ENCODE measurements at places on chromosomes 11 and 22.
A peak's percentile ranks its signal among the peaks of the same experiment; 100 is the strongest.

- no peak for DNase-seq
Observed at GRCh38 chr11:65539744-65540289, 14.9 kb downstream of the SCYL1 start.

DNA sequence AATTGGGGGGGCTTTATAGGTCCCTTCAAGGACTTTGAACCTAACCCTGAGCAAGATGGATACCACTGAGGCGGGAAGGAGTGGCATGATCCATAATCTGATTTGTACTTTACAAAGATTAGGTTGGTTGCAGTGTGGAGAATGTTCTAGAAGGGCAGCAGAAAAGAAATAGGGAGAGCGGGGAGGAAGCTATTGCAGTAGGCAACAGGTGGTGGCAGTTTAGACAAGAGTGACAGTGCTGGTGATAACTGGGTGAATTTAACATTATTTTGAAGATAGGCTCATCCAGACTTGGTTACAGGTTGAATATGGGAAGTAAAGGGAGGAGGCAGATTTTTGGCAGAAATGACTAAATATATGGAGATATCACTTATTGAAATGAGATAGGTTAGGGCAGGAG, 179.9 kb upstream of the CADM1 start:
- DNase-seq = no peak

- DNase-seq = no peak
Observed at GRCh38 chr11:808427-809286, 1.1 kb upstream of the RPLP2 start.

GRCh38 chr22:49934160-49934890, 15.9 kb downstream of the CRELD2 start:
- DNase-seq = peak; percentile 47

DNA sequence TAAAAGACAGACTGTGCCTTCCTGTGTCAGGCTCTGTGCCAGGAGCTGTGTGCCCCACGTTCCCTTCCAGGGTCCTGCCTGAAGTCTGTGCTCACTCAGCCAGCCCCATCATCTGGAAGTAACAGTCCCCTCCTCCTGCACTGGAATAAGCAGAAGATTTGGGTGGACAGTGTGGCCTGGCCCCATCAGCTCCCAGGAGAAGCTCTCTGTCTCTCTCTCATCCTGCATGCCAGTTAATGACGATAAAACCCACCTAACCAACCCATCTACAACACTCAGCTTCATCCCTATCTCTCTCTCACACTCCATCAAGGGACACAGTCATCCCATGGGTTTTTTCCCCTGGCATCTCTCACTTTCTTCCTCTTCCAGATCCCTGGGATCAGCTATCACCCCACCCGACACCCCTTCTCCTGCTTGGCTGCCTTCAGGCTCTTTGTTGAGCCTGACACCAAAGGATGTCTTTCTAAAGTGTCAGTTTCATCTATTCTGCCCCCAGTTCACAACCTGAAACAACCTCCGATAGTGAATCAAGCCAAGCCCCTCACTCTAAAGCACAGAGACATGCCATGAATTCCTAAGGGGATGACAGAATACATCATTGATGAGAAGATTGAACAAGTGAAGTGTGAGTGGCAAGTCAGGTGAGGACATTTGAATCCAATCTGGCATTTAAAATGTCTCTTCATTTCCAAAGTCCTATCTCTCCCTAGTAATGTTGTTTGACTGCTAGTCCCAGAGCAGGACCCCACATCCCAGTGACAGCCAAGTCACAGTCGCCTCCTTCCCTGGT, 91.4 kb upstream of the TOP3B start:
- no peak for DNase-seq

DNA sequence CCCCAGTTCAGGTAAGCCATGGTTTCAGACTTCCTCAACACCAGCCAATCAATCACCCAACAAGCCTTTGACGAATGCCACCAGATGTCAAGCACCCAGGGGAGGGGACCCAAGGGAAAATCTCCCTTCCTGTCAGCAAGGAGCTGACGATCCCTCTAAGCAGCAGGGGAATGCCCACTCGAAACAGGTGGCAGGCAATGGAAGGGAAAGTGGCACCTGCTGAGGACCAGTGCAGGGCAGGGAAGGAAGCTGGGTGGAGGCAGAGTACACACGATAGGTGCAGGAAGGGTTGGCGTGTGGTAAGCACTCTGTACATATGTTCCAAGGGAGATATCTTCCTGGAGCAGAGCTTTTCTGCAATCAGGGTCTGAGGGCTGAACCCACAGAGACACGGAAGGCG, 11.7 kb upstream of the CREB3L1 start:
- DNase-seq = no peak

GRCh38 chr22:48547971-48548370, 1279.7 kb downstream of the BRD1 start:
- DNase-seq = no peak

DNA sequence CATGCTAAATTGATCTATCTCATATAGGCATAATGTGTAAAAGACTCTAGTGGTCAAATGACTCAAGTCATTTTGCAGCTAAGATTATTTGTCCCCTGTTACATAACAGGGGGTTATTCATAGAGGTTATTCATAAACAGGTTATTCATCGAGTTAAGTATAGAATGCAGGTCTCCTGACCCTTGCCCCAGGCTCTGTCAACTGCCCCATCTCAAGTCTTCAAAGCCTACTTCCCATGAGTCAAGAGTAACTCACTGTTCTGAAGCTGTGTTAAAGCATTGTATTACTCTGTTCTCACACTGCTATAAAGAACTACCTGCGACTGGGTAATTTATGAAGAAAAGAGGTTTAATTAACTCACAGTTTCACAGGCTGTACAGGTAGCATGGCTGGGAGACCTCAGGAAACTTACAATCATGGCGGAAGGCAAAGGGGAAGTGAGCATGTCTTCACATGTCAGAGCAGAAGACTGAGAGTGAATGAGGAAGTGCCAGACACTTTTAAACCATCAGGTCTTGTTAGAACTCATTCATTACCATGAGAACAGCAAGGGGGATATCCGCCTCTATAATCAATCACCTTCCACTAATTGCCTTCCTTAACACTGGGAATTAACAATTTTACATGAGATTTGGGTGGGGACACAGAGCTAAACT, 226.2 kb upstream of the BLID start:
- DNase-seq = no peak

GRCh38 chr11:72136684-72137262, 1.2 kb downstream of the FOLR3 start:
- no peak for DNase-seq

- peak; percentile 37 for DNase-seq
Observed at GRCh38 chr22:42277988-42278776, 7.7 kb upstream of the TCF20 start.

GRCh38 chr11:4048340-4048739, 46.3 kb upstream of the RRM1 start:
- no peak for DNase-seq

GRCh38 chr22:18144105-18144504, 5.9 kb upstream of the USP18 start:
- DNase-seq = no peak

- DNase-seq = no peak
Observed at GRCh38 chr22:31843526-31843925, 89.7 kb downstream of the DEPDC5 start.

- no peak for DNase-seq
Observed at GRCh38 chr11:16047073-16047472, 309.3 kb downstream of the SOX6 start.

DNA sequence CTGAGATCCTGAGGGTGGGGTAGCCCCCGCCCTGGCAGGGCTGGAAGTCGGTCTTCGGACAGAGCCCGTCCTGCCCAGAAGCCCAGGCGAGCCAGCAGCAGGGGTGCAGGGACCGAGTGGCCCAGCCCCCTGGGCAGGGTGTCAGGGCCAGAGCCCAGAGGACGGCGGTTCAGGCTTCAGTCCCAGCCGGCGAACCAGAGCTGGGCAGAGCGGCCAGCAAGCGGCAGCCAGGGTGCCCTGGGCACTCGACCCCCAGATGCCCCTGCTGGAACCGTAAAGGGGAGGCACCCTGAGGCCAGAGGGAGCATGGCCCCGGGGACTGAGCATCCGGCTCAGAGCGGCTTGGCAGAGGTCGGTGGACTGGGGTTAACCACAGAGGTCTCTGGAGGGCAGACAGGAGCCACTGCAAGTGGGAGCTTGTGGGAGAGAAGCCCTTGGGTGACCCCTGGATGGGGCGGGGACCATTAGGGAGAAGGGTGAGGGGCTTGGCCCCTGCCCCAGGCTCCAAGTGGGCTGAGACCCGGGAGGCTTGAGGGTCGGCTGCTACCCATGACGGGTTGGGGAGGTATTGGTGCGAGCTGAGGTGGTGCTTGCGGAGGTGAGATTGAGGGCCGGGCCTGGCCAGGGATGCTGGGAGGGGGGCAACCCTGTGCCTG, 15.9 kb downstream of the LSP1 start:
- no peak for DNase-seq

DNA sequence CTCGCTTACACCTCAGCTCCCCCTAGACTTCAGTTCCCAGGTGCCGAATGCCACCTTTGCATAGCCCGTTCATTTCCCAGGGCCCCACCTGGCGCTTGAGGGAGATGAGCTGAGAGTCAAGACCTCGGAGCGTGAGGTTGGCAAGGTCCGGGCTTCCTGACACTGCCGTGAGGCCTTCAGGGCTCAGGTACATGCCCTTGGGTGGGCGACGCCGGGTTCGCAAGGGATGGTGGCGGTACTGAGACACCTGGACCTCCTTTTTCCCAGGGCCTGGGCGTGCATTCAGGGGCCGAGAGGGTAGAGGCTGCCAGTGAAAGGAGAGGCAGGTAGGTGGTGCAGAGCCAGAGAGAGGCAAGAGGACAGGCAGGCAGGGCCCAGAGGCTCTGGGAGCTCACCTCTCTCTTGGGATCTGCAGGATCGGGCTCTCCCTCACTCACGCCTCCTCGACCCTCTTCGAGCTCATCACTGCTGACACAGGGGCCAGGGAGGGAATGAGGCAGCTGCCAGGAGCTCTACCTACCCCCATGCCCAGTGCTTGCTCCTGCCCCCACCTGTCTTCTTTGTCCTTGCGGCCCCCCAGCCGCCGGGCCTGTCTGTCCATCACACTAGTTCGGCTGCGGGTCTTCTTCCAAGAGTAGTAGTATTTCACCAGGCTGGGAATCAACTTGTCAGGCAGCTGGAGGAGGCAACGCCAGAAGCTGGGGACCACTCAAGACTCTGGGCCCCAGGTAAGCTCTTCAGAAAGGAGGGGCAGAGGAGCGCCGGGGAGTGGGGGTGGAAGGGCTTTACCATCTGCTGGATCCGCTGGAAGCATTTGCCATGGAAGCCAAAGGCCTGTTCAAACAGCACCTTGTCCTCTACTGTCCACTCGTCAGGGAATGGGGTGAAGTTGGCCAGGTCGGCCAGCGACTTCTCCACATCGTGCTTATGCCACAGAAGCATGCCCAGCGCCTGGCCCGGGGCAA, 2.8 kb downstream of the RCOR2 start:
- DNase-seq = no peak

DNA sequence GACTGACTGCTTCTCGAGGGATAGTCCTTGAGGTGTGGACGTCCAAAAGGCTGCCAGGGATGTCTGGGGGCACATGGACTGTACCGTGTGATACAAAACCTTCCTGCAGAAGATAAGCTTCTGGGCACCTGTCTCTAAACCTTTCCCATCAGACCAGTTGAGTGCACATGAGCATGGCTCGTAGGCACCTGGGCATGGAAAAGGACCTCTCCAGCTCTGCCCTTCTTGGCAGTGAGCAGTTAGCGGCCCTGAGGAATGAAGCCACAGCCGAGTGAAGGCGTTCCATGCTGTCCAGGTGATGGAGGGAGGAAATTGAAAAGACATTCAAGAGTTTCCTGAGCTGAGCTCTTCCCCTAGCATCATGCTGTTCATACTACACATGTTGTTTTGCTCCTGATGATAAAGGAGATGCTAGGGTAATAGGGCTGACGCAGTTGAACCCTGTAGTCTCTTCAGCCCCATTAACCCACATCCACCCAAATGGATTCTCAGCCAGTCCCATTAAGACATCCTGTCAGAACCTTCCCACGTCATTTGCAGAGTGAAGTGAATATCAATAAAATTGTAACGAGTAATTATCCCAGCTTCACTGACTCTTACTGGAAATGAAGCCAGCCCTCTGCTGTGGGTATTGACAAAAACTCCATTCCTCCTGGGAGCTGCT, 138.6 kb downstream of the KIRREL3 start:
- no peak for DNase-seq

DNA sequence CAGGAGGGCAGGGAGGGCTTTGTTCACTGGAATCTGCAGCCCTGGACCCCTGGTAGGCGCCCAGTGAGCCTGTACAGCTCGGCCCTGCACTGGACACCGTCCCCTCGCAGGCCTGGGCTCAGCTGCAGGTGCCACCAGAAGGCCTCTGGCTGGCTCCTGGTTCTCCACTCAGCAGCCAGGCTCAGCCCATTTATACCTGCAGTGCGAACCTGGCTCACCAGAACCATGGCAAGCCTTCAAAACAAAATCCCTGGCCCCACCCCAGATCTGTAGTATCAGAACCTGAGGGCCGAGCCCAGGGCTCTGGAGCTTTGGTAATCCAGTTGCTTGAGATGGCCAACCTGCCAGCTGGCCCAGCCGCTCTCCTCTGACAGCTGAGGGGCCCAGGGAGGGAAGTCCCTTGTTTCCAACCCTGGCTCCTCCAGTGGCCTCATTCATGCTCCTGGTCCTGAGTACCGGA, 870 bp upstream of the FREY1 start:
- DNase-seq = no peak
